IPS-NIHi11 (cell line): ENCODE measurements at places on chromosomes 3 and 15.

DNA sequence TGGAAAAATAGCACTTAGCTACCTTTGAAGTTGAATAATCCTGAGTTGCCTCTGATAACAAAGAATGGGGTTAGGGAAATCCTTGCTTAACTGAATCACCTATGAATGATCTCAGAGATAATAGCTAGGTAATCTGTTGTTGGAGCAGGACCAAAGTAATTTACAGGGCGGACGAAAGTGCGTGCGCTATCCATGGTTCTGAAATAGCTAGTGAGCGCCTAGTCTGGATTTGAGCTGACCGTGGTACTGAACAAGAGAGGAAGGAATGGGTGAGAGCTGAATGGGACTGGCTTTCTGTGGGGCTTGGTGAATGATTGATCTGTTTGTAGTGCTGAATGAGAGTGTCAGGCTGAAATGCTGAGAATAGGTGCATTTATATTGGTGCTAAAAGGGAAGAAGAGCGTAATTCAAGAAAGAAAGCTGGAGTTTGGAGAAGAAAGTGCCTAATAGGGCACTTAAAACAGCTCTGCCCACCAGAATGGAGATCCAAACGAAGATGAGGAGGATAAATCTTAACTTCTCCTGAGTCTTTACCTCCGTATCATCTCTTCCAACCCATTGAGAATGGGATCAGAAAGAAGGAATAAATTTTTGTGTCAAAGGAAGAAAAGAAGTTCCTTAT lies 10.1 kb downstream of the SCN10A start:
- DNase-seq: peak; percentile 92

GRCh38 chr3:38000965-38001455 lies 10.4 kb downstream of the VILL start:
- no peak for DNase-seq

DNA sequence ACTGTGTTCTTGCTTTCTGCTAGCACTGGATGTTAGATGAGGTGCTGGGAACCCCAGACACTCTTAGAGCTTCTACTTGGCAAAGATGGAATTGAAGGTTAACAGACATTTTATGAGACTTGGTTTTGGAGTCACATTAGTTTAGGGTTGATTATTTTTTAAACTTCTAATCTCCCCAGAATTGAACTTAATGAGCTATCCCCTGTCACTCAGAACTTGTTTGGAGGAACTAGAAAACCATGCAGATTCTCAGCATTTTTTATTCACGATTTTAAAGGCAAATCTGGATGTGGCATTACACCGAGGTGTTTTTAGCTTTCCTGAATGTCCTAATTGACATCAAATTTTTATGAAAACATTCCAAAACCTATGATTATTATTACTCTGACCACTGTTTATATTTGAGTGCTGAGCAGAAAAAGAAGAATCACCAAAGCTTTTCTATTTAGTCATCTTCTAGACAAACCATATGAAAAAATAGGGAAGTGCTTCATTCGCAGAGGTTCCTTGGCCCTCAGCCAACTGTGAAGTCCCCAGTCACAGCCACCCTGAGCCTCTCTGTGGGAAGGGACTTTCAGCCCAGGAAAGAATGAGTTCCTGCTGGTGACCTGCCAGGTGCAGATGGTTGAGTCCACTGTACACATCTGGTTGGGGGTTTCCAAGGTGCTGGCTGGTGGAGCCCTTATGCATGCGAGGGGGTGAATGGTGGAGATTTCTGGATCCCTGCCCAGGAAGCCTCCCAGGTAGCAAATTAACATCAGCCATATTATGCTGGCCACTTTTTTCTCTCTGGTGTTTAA lies 196.0 kb upstream of the TOPAZ1 start:
- DNase-seq: no peak

DNA sequence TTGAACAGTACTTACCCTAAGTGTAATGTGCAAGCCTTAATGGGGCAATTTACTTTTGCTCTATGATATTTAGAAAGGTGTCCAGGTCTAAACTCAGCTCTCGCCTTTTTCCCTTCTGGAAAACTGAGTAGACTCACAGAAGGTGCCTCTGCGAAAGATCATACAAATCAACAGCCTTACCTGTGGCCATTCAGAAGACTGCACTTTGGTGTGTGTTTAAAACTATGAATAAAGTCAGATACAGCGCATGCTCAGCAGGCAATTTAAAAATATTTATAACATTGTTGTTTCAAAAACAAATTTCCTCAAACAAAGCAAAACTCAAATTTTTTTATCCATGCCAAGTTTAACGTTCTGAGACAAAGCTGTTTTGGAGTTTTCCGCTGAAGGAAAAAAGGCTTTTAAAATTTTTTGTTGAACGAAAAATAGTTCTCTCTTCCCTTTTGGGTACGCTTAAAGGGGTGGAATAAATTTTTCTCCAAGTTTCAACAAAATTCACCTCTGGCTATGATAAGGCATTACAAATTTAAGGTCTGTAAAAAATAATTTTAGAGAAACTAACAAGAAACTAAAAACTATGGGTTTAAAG lies 156.3 kb downstream of the TIGIT start:
- no peak for DNase-seq

GRCh38 chr3:179750720-179751328 lies 98.0 kb downstream of the USP13 start:
- peak; percentile 23 for DNase-seq

DNA sequence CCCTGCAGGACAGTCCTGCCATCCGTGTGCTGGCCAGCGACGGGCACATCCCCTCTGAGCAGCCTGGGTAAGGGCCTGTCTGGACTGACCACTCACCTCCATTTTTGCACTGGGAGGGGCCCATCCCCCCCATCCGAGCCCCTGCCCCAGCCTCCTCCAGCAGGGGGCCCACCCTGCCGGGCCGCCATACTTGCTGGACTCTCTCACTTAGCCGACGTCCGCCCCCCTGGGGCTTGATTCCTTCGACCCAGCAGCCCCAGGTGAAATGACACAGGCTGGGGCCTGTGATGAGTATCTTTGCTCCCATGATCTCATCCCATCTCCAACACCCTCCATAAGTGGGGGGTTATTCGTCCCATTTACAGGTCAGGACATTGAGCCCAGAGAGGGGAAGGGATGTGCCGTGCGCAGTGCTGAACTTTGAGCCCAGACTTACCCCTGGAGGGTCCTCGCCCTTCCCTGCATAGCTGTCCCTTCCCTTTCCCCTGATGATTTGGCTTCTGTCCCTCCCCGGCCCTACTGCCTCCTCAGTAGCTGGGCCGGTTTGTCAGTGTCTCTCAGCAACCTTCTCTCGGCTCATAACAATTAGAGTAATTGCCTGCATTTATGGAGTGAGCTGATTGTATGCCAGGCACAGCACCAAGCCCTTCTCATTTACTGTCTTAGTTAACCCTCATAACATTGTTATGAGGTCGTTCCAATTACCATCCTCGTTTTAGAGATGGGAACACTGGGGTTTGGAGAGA lies 4.2 kb downstream of the LMAN1L start:
- DNase-seq: no peak

DNA sequence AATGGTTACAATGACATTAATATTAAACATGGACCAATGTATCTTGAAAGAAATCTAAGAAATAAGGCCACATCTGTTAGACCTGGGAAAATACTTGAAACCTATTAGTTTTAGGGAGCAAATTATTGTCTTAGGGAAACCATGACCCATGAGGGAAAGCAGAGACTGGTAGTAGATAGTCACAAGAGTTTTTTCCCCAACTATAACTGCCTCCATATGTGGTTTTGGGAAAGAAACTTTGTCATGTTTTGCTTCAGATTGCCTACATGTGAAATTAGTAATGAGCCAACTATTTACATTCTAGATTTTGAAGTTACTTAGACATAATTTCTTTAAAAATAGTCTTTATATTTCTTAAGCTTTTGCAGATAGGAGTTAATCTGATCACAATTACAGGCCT lies 474.9 kb downstream of the ROBO2 start:
- DNase-seq: no peak

GRCh38 chr15:59300618-59301139 lies 72.0 kb downstream of the MYO1E start:
- no peak for DNase-seq
